Glutamatergic neuron (in vitro differentiated cells): ENCODE measurements at places on chromosomes 2 and 18.

GRCh38 chr2:7867867-7868266, 814.0 kb upstream of the ID2 start:
- DNase-seq, result no peak

- DNase-seq, result no peak
These were observed 10.7 kb upstream of the DYNC2LI1 start for GRCh38 chr2:43763091-43763490.

- DNase-seq, result no peak
These were observed 34.6 kb downstream of the ODC1 start for GRCh38 chr2:10413503-10413902.

DNA sequence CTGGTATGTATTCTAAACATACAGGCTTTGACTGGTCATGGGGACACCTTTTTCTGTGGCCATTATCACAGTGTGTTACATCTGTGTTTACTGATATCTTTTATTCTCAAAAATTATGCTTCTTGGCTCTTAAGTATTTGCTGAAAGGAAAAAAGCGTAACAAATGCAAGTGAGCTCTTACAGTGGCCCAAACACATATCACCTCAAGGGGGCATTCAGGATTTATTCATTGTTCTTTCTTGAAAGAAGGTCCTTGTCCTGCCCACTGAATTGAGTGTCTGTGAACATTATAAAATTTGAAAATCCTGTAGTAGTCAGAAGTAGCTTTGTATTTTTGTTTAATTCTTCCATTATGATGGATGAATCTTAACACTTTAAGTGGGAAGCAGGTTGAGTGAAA, 454.5 kb downstream of the XIRP2 start:
- DNase-seq, result no peak

DNA sequence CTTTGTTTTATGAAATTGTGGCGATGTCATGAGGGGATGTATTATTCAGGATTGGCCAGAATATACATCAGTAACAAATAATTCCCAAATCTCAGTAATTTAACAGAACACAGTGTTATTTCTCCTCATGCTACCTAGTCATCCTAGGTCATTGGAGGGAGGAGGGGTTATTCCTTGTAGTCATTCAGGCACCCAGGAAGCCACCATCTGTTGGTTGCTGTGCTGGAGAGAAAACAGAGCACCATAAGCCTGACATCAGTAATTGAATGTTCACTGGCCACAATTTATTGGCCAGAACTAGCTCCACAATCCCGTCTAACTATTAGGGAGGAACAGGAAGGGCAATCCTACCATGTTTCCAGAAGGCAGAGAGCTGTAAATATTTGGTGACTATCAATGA, 303.5 kb upstream of the CELF4 start:
- no peak for DNase-seq

DNA sequence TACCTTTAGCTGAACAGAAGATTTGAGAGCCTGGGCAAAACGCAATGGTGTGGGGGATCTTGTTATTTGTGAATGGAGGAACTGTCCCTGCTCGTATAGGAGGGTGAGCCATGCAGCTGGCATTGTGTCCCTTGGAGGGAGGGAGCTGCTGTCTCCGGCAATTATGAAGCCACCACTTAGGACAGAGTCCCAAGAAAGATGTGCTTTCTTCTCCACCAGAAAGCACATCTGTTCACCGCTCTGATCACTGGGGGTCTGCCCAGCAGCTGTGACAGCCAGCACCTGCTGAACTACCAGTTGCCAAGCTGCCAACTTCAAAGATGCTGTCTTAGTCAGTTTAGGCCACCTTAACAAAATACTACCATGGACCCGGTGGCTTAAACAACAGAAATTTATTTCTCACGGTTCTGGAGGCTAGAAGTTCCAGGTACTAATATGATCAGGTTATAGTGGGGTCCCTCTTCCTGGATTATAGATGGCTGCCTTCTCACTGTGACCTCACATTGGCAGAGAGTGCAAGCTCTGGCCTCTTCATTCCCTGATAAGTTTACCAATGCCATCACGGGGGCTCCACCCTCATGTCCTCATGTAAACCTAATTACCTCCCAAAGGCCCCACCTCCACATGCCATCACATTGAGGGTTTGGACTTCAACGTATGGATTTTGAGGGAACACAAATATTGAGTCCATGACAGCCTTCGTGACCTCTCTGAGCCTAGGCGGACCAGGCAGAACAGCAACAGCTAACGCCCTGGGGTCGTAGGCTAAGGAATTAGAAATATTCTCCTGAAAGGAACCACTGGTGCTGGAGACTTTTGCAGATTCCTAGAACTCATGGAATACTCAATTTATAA, 148.3 kb downstream of the RHBDD1 start:
- DNase-seq, result no peak

GRCh38 chr2:73970850-73971471, 13.7 kb upstream of the TET3 start:
- peak; percentile 26 for DNase-seq

DNA sequence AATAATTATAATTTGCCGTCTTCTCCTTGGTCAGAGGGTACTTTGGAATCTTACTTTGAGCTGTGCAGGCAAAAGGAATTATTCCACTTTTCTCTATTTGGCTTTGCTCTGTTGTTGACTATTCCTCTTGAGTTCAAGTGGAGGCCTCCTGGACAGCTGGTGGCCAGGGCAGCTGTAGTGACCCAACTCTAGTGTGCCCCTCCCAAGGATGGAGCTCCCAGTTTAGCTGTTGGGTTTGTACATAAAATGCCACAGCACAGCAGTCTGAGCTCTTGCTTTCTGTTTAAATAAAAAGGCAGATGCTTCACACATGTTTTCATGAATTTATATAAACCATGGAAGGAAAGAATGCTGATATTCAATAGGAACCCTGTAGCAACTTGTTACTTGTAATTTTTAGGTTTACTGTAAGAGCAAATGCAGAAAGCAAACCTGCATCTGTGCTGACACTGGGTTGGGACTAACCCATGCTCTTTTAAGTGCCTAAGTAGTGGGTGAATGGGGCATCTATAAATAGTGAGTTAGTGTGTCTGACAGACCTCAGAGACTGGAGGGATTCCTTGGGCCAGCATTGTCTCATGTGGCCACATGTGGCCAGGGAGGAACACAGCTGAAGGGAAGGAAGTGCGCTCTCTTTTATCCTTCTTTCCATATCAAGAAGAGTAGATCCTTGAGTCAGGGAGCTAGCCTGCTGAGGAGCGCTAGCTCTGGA, 121.8 kb downstream of the FHOD3 start:
- no peak for DNase-seq

- DNase-seq, result no peak
These were observed 107.2 kb downstream of the COL6A3 start for GRCh38 chr2:237306787-237307170.

GRCh38 chr2:150517951-150518680, 30.6 kb upstream of the RND3 start:
- no peak for DNase-seq

DNA sequence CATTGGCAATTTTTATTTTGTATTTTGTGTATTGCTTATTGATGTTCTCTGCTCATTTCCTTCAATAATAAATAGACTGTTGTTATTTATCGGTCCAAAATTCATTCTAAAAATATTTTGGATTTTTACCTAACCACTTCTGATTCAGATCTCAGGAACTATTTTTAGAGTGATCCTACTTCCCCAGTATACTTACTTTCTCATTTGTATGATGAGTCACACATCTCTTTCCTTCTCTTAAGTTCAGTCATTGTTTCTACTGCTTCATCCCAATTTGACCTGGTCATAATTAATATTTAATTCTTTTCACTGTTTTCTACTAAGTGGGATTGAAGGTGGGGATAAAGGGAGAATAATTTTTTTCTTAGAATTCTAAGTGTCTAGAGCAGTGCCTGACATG, 75.1 kb downstream of the AGPS start:
- DNase-seq, result no peak

- DNase-seq, result no peak
These were observed 190.5 kb upstream of the STON1 start for GRCh38 chr2:48339451-48339850.

- no peak for DNase-seq
These were observed 380.3 kb downstream of the NYAP2 start for GRCh38 chr2:225779829-225780228.

GRCh38 chr18:55268628-55269275, 309.5 kb upstream of the CCDC68 start:
- DNase-seq, result no peak

DNA sequence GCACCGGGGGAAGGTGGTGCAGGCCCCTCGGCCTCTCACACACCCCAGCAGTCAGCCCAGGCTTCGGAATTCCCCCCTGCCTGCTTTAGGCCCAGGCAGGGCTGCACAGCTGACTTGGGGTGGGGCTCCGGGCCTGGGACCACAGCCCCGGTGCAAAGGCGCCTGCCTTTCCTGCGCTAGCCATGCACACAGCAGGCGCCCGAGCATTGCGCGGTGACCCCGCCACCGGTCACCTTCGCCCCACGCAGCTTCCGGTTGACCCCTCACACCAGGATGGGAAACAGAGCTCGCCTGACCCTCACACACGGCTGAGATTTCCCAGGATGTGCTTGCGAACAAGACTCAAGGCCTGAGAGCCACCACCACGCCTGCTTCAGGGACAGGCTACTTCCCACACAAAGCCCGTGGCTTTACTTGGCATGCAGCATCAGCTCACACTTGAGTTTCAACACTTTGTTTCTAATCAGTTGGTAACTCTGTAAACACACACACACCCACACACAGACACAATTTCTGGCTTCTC, 46.0 kb downstream of the SLC66A2 start:
- DNase-seq, result no peak

- no peak for DNase-seq
These were observed 194.0 kb upstream of the RBMS1 start for GRCh38 chr2:160687629-160688028.
